GM03348 (cell line): ENCODE measurements at places on chromosomes 16 and 17.

DNA sequence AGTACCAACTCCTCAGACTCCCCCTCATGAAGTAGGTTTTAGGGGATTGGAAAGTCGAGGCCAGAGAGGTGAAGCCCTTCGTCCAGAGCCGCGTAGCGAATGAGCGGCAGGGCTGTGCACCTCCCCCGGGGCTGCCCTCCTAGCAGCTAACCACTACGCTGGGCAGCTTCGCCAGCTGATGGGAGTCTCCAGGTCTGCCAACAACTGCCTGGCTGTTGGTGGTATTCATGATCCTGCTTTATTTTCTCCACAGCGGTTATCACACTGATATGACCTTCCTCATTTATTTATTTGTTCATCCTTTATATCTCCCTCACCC lies 773 bp upstream of the NETO2 start:
- no peak for DNase-seq

DNA sequence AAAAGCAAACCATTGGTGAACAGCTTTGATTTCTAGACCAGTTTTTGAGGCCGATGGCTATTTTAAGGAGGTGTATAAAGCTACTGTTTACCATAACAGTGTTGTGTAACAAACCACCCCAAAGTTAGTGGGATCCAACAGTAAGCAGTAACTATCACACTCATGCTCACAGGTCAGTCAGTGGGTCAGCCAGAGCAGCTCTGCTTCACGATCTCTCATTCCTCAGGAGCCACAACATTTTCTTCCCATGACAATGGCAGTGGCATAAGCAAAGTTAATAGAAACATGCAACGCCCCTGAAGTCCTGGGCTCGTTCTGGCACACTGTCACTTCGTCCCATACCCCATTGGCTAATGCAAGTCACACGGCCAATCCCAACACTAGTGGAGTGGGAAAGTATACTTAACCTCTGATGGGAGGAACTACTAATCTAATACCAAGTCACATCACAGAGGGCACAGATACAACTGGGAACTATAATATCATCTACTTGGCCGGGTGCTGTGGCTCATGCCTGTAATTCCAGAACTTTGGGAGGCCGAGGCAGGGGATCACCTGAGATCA lies 28.0 kb upstream of the B4GALNT2 start:
- DNase-seq = no peak

GRCh38 chr17:61205931-61206330 lies 193.7 kb upstream of the TBX2 start:
- DNase-seq = no peak

- no peak for DNase-seq
These were observed 166.4 kb downstream of the CCDC182 start for GRCh38 chr17:57578608-57579225.

- DNase-seq = no peak
These were observed 10.8 kb downstream of the TAT start for GRCh38 chr16:71565812-71566700.

DNA sequence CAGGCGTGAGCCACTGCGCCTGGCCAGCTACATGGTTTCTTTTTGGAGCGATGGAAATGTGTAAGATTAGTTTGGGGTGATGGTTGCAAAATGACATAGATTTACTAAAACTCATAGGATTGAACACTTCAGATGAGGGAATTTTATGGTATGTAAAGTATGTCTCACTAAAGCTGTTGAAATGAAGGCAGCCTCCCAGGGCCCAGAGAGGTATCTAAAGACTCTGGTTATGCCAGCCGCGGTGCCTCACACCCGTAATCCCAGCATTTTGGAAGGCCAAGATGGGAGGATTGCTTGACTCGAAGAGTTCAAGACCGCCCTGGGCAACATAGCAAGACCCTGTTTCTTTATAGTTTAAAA lies 254.9 kb downstream of the PARN start:
- DNase-seq = no peak

GRCh38 chr17:33438139-33438538 lies 145.0 kb upstream of the ASIC2 start:
- DNase-seq = no peak

DNA sequence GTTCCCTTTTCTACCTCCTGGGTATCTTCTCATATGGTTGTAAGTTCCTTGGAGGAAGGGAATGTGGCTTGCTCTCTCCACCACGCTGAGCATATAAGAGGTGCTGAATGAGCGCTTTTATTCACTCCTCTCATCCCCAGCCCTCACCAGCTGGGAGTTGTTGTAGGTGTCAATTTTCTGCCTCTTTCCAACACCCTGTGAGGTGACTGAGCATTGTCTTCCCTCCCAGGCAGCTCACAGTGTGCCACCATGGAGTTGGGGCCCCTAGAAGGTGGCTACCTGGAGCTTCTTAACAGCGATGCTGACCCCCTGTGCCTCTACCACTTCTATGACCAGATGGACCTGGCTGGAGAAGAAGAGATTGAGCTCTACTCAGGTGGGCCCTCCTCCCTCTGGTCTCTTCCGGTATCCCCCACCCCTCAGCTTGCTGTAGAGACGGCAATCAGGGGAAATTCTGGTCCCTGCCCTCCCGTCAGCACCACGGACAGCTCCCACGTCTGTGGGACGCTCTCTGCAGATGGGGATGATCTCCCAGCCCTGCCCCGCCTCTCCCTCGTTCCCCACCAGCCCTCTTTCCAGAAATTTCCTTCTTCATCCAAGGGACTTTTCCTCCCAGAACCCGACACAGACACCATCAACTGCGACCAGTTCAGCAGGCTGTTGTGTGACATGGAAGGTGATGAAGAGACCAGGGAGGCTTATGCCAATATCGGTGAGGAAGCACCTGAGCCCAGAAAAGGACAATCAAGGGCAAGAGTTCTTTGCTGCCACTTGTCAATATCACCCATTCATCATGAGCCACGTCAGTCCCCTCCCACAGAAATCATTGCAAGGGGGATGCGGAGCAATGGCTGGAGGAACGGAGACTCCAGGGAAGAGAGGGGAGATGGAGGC lies 18.3 kb downstream of the CIITA start:
- peak; percentile 79 for DNase-seq

DNA sequence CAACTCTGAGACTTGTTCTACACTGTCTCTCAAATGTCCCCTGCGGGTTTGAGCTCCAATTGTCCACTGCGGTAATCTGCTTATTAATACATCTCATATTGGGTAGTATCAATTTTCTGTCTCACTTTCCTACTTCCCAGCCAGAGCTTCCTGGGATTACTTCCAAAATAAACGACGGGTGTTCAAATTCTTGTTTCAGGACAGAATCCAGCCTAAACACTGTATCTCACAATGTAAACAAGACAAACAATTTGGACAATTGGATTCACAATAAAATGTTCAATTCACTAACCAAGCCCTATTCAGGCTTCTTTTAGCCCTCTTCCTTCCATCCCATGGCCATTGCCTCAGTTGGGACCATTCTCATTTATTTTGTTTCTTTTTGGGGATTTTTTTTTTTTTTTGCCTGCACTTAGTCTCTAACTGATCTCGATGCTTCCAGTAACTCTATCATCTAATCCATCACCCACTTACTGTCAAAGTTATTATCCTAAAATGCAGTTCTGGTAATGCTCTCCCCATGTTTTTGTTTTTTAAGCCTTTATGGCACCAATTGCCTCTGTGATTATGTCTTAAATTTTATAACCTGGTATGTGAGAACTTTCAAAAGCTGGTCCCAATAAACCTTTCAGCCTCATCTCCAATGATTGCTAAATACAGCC lies 2.0 kb upstream of the VAT1L start:
- DNase-seq = no peak

DNA sequence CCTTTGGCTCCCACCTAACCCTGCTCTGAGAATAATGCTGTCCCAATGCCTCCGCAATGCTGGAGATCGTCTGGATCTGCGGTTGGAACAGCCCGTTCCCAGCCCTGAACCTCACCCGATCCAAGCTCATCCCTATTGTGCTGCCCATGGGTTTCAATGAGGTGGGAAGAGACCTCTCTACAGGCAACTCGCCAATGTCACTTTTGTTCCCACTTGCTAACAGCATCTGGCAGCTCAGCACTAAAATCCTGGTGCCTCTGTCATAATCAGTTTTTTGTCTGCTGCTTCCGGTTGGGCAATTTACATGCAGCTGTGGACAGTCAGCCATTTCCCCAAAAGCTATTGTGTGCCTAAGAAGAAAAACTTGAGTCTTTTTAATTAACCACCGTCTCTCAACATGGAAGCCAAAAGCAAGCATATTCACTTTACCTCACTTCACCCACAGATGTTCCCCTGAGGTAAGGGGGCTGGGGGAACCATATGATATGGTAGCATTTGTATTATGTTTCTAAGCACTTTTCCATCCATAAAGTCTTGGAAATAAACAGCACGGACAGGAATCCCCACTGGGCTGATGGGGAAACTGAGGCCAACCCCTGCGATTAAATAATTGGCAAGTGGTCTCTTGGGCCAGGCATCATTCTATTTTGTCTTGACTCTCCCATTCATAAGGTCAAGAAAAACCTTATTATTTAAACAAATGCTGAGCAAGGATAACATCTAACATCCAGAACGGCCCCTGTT lies 159.2 kb upstream of the CDH5 start:
- DNase-seq = no peak
